ENCODE measurements at places on chromosomes 7 and 10. TPM values are rescaled to one million over a fixed set of nuclear protein-coding genes. Genes with fewer than 3 reads are reported as not detected.

Gene ADRA2A
- 4.1 TPM for polyA plus RNA-seq

Gene VPS37D
- 19.4 TPM for polyA plus RNA-seq

Gene GNAT3
- not detected for polyA plus RNA-seq

Gene HOXA6
- 31.7 TPM for polyA plus RNA-seq

Gene NEUROG3
- not detected for polyA plus RNA-seq

Gene ODAD2
- 1.7 TPM for polyA plus RNA-seq
